Umbilical cord (tissue), 2 donors: ENCODE measurements at places on chromosomes 7 and 10. TPM values are rescaled to one million over a fixed set of nuclear protein-coding genes. Genes with fewer than 3 reads are reported as not detected.

Gene SYPL1
- 47.2 TPM for total RNA-seq

Gene DNAH11
- 11.1 TPM for total RNA-seq

Gene KLF14
- total RNA-seq: 0.48 TPM

Gene SEPTIN14
- total RNA-seq: 0.72 TPM

Gene HOXA2
- total RNA-seq: 0.24 TPM

Gene IDI2
- 1.9 TPM for total RNA-seq

Gene TMEM213
- total RNA-seq: 4.6 TPM

Gene CRCP
- 59.5 TPM for total RNA-seq

Gene CPA5
- total RNA-seq: 0.72 TPM

Gene PNLIPRP2
- not detected for total RNA-seq
